ENCODE measurements at places on chromosomes 5 and 9.

DNA sequence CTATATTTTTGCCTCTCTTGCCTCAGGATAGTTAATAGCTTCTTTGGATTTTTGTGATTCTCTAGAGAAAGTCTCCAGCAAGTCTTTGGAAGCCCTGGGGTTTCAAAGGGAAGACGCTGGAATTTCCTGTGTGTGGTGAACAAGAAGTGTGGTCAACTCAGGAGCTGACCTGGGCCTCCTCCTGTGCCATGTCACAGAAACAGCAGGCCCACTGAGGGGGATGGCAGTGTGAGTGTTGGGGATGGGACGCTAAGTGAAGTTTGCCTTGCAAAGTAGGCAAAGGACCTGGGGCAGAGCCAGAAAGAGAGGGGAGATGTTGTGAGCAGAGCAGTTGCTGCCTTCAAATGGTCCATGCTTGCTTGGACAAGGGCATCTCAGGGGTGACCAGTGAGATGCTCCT, 226.3 kb downstream of the DMRT2 start:
- DNase-seq, result no peak

- DNase-seq, result no peak
These were observed 235.1 kb upstream of the ADAMTSL1 start for GRCh38 chr9:18238752-18239447.

GRCh38 chr5:166341740-166342337, 1949.6 kb upstream of the WWC1 start:
- no peak for DNase-seq

- no peak for DNase-seq
These were observed 73.8 kb downstream of the MRPL36 start for GRCh38 chr5:1725641-1726468.

DNA sequence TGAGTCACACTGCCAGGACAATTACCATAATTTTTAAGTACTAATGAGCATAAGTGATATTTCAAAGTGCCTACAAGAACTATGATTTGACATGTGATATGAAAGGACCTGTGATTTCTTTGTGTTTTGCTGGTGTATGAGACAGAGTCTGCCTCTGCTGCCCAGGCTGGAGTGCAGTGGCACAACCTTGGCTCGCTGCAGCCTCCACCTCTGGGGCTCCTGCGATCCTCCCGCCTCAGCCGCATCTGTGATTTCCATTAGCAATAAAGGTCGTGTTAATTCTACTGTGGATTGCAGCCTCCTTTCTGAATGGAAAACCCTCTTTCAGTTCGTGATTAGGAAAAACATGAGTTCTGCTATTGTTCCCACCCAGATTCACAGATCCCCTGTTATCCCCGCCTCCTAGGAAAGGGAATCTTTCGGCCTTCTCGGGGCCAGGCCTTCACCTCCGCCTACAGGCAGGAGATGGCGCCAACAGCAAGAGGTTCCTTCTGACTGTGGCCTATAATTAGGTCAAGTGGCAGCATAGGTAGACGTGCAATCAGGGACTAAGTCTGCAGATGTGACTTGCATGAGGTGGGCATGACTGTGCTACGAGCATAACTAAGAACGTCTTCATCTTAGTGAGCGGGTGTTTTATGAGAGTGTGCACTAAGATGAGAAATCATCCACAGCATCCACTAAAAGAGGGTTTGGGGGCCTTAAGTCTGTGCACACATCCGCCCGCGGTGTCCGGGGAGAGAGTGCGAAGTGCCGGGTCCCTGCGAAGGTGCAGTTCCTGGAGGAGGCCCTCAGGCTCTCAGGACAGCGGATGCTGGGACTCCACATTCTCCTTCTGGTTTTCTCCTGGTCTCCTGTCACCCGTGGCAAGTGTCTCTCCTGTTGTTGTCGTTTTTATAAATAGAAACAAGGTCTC, 23.1 kb downstream of the TRIM7 start:
- no peak for DNase-seq

DNA sequence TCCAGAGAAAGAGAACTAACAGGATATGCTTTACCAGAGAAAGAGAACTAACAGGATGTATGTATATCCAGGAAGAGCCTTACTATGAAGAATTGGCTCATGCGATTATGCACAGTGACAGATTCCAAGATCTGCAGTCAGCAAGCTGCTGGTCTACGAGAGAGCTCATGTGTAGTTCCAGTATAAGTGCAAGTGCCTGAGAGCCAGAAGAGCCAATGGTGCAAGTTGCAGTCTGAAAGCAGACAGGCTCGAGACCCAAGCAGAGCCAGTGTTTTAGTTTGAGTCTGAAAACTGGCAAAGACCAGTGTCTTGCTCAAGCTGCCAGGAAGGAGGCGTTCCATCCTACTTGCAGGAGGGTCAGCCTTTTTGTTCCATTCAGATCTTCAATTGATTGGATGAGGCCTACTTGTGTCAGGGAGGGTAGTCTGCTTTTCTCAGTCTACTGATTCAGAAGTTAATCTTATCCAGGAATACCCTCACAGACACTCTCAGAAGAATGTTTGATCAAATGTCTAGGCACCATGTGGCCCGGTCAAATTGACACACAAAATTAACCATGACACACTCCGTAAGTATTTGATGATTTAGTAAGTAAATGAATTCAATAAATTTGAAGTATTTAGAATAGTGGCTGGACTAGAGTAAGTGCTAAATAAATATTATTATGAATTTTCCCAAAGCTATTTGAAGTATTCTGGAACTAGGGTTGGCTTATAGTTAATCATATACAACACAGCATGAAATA, 372.1 kb upstream of the SGCD start:
- DNase-seq, result no peak

DNA sequence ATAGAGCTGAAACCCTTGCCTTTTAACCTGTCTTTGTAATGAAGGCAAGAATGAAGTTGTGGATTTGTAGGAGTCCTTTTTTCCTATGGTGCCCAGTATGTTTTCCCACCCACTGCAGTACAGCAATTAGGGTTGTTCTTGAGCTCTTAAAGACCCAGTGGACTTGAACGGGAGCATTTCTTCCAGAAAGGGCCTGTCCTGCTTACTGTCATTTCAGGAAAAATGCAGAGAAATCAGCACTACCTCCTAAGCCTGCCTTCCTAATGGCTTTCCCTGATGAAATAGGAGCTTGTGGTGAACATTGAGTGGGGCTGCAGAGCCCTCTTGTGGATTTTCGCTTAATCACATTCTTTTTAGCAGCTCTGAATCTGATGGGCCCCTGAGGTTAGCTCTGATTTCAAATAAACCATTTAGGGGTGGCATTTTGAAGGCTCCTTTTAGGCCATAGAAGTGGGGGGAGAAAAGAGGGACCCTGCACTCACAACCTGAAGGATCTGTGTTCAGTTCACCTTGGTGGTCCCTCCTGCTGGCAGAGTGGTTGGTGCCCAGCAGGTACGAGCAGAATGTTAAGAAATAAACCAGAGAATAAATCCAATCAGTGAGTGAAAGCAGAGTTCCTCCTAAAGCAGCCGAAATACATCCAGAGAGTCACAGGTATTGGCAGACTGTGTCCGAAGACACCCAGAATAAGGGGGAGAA, 188.0 kb upstream of the KLF9 start:
- DNase-seq, result peak; percentile 83

DNA sequence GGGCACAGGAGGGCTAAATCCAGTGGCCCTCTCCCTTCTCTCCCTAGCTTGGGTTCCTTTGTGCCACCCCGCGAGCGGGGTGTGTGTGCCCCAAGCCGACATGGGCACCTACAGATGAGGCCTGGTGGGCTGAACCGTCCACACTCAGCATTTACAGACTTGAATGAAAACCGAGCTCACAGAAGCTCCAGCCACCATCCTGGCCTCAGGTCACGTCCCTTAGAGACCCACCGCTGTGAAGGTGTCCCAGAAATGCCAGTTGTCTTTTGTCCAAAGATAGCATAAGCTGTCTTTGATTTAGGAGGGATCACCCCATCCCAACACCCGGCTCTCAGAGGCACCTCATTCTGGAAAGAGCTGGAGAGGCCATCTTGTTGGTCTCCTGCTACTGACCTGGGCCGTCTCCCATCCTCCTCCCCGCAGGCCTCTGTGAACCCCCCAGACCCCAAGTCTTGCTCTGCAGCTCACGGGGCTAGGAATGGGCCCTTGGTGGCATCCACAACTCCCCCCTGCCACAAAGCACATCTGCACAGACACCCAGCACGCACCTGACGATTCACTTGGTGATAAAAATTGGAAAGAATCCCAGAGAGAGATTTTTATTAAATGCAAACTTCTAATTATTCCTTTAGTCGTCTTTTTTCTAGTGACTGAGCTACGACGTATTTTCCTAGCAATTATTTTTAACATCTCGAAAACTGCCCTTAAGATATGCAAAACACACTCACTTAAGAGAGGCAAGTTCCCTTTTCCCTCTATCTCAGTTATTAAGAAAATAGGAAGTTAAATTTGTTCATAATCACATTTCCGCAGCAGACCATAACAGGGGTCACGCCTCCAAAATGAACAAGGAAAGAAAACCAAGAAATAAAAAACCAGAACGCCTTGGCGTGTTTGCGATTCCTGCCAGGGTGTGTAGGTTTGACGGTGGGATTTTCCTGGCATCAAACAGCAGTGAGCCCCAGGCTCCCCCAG, 80.5 kb upstream of the LMX1B start:
- DNase-seq, result peak; percentile 56

- no peak for DNase-seq
These were observed 565.0 kb downstream of the CETN3 start for GRCh38 chr5:89844548-89844947.

DNA sequence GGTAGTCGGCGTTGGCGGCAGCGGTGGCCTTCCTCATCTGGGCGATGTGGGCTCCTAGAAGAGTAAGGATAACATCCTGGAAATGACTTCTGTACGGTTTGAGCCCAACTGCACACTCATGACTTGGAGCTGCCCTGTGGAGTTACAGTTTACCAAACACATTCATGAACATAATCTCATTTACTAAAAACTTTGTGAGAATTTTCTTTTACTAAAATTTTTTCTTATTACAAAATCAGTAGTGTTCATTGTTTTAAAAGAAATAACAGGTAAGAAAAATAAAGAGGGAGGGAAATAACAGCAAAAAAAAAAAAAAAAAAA, 5.3 kb downstream of the FOXE1 start:
- DNase-seq, result peak; percentile 10

DNA sequence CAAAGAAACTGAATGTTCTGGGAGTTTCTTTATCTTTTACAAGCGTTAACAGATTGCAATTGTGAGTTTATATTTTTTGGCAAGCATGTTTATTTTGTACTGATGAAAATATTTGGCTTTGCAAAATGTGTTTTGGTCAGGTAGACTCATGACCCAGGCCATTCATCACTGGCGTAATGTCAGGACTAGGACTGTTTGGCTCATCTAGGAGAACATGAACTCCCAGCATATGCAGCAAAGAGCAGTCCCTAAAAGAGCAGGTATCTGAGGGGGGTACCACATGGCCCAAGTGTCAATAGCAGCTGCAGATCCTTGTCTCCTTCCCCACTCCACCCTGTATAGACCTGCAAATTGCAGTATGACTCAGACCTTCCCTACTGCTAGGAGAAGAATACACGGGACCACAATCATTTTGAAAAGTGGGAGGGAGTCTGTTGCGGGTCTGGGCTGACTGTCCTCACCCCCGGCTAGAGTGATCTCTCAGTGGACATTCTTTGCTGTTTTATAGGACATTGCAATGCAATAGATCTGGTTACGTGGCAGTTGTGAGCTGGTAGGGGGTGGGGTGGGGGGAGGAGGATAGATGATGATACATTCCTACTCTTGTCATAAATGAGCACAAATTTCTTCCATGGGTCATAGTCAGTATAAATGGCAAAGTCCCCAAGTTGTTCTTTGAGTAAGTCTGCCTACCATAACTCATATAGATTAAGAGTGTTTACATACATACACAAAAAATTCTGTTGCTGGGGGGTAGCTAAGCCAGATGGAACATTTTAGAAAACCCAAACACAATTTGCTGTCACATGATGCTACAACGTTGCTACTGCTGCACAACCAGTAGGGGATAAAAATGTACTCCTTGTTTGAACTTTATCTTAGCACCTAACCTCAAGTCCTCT, 20.8 kb upstream of the SNCAIP start:
- no peak for DNase-seq

DNA sequence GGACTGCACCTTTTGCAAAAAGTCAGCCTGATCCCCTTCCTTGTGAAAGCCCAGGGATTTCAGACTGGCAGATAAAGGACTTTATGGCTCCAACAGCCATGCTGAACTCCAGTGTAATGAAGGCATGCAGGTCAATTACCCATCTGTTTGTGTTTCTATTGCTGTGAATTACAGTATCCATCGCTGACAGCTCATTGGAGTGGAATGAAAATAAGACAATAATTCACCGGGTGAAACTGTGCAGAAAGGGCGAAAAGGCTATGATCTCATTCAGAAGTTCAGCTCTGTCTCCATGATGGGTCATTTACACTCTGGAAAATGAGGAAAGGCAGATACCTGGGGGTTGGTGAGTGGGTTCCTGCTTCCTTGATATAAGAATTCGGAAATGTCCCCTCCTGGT, 148.0 kb downstream of the BRINP1 start:
- no peak for DNase-seq

DNA sequence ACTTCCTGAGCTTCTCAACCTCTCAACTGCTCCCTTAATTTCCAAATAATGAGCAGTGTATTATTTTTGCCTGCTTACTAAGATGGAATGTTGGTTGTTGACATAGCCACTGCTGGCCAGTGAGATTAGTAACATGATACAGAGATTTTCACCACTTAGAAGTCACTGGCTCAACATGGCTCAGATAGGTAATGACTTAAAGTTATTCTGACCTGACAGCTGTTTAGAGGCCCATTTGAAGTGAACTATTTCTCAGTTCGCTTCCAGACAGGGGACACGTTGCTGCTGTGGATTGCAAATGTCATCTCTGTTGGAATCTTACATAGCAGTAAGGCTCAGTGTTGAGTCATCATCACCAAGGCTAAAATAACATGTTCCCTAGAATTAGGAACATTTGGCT, 490.2 kb downstream of the TLE4 start:
- DNase-seq, result no peak

DNA sequence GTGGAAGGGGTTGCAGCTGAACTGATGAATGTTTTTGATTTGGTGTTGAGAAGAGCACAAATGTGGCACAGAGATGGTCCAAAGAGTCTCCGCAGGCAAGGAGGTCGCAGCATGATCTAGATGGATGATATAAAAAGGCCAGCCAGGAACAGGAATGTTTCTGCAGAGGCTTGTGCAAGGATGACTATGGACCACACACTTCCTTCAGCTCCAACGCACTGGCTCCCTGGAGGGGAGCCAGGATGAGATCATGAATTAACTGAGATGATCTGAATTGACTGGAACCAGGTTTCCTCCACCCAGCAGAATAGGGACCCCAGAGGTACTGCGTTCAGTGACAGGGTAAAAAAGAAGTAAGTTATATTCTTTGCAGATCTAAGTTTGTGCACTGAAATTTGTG, 89.0 kb downstream of the ARSB start:
- DNase-seq, result no peak

Measured in Kasumi-1 (cell line).